ENCODE measurements at places on chromosomes 5 and 9.

DNA sequence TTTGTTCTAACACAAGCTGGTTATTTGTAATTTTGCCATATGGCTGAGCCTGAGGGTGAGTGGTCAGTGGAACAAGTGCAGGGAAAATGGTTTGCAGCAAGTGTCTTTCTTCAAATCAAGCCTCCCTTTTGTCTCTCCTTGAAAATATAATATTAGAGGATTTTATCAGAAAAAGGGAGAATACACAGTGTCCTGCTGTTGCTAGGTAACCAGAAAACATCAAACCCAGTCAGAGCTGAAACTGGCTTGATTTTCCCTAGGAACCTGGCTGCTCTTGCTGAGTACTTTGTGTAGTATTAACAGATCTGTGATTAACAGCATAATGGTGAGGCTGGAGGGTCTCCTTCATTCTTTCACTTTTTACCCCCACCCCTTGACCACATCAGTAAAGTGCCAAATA, 314.0 kb downstream of the ARHGEF28 start:
- no peak for DNase-seq

GRCh38 chr5:142547445-142548380, 138.2 kb downstream of the FGF1 start:
- DNase-seq: no peak

- no peak for DNase-seq
Observed at GRCh38 chr5:173290477-173291131, 37.6 kb downstream of the STC2 start.

DNA sequence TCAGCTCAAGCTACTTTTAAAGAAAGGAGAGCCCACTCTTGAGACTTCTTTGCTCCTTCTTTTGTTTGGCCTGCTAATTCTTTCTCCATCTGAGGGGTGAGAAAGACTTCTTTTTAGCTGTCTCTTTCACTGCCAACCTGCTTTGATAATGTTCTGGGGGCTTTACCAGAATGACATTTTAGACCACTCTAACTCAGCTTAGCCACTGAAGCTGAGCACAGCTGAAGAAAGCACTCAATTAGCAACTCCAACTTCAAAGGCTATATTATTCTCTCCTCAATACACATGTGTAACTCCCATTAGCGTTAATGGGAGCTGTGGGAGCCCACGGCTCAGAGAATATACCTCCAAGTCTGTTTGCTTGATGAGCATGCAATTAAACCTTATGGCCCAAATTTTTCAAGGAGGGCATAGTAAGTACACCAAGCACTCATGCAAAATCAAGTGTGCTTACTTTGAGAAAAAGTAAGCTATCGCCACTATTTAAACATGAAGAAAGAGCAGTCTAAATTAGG, 815.4 kb upstream of the DMAC1 start:
- no peak for DNase-seq

GRCh38 chr5:83750749-83751148, 30.1 kb upstream of the HAPLN1 start:
- DNase-seq: no peak

GRCh38 chr5:43425983-43426382, 13.8 kb upstream of the CCL28 start:
- DNase-seq: no peak

- DNase-seq: peak; percentile 7
Observed at GRCh38 chr5:6766604-6767093, 53.4 kb downstream of the TENT4A start.

DNA sequence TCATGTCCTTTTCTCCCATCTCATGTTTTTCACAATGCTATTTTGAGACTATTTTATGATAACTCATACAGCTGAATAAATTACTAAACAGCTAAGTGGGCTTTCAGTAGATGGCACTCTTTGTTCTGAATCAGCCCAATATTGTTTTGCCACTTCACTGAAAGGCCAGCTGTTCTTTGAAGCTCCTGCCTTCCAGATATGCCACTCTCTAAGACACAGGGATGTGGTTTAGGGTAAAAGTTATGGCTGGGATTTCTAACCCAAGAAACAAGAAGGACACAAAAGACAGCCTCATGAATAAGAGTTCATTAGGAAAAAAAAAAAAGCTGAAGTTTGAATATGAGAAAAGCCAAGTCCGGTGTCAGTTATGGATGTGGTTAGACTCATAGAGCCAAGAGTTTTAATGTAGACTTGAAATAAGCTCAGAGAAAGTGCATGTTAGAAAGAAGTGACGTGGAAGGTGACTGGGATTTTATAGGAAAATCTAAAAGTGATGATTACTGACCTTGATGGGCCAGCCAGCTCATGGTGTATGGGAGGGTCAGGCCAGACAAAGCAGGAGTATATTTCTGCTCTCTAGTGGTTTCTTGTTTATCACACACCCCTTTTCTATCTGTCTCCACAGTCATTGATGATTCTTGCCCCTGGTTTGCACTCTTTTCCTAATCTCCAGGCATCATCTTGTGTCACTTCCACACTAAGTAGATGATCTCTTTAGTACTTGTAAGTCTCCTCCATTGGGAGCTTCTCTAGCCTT, 488.5 kb downstream of the NR2F1-AS1 start:
- DNase-seq: no peak

GRCh38 chr9:14911046-14911445, 818 bp upstream of the FREM1 start:
- DNase-seq: no peak

- DNase-seq: no peak
Observed at GRCh38 chr5:153699035-153699434, 208.6 kb downstream of the GRIA1 start.

- no peak for DNase-seq
Observed at GRCh38 chr5:68499987-68500386, 284.4 kb downstream of the PIK3R1 start.

DNA sequence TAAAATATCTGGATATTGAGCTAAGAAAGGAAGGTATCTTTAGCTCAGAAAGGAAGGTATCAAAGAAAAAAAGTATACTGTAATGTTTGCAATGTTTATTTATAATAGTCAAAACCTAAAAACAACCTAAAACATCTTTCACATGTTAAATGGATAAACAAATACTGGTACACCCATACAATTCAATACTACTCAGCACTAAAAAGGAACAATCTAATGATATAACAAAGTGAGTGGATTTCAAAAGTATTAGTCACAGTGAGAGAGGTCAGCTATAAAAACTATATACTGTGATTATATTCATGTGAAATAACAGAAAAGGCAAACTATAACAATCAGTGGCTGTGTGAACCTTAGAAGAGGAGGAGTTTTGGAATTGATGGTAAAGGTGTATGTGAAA, 455.0 kb upstream of the FTMT start:
- DNase-seq: no peak

GRCh38 chr5:4384649-4385048, 755.5 kb upstream of the ADAMTS16 start:
- no peak for DNase-seq

DNA sequence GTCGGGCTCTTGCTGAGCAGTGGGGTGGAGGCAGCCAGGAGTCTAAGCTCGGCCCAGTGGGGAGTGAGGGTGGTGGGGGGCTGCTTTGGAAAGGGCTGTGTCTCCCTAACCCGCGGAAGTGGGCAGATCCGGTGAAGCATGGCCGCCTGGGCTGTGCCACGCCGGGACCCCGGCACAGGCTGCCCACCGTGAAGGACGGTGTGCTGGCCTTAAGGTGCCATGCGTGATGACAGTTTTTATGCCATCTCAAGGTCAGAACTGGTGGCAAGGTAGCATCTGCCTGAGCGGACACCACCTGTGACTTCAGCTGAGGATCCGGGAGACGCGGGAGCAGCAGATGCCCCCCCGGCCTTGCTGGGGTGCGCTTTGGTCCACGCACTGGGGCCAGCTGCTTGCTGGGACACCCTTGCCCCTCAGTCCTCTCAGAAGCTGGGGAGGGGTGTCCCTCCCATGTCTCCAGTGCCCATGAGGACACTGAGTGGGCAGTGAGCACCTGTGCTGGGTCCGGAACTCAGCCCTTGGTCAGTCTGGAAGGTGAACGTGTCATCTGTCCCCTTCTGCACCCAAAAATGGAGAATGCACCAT, 53.9 kb downstream of the AHRR start:
- no peak for DNase-seq

DNA sequence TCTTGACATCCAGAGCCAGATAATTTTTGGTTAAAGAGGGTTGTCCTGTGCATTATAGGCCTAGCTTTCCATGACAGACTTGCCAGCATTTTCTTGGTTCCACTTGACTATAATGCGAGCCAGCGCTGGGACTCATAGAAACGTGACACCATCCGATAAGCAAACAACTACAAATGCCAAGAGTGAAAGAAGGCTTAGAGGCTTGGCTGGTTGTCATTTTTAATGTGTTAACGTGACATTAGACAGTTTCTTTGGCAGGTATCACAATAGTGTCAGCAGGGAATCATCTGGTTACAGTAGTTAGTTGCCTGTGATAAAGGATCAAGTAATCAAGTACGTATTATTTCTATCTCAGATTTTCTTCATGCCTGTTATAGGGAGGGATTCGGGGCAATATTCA, 20.0 kb upstream of the LIFR start:
- no peak for DNase-seq

All from cerebellar nuclear complex (tissue), 1 donor.